Smooth muscle cell of the coronary artery (primary cell): ENCODE measurements at places on chromosomes 4 and X. TPM values are rescaled to one million over a fixed set of nuclear protein-coding genes. Genes with fewer than 3 reads are reported as not detected.

ETNPPL gene
- not detected in 2 replicates for total RNA-seq

BMP3 gene
- under 0.01 and 0.12 TPM in 2 replicates for total RNA-seq

SPANXA2 gene
- not detected in 2 replicates for total RNA-seq

CXorf65 gene
- not detected in 2 replicates for total RNA-seq

GATA1 gene
- not detected in 2 replicates for total RNA-seq

APLN gene
- total RNA-seq, result 0.83 and 24.2 TPM in 2 replicates

SOX3 gene
- total RNA-seq, result not detected in 2 replicates

MAP9 gene
- total RNA-seq, result 2.1 and 5.7 TPM in 2 replicates

MAGED4 gene
- total RNA-seq, result 9.8 and 22.5 TPM in 2 replicates

PHKA1 gene
- total RNA-seq, result 2.3 and 6.5 TPM in 2 replicates

SHOX gene
- not detected in 2 replicates for total RNA-seq

SLC38A5 gene
- total RNA-seq, result 21.9 and 54.9 TPM in 2 replicates

ZNF595 gene
- total RNA-seq, result 6.5 and 10.2 TPM in 2 replicates

ZNF630 gene
- total RNA-seq, result 0.45 and 1.5 TPM in 2 replicates

TCEAL3 gene
- total RNA-seq, result 24.3 and 27.8 TPM in 2 replicates
